Activated naive CD4-positive, alpha-beta T cell (primary cell): ENCODE measurements at places on chromosomes 12 and 14.

- no peak for DNase-seq
Measured at GRCh38 chr12:49776858-49777257, 35.5 kb downstream of the TMBIM6 start.

DNA sequence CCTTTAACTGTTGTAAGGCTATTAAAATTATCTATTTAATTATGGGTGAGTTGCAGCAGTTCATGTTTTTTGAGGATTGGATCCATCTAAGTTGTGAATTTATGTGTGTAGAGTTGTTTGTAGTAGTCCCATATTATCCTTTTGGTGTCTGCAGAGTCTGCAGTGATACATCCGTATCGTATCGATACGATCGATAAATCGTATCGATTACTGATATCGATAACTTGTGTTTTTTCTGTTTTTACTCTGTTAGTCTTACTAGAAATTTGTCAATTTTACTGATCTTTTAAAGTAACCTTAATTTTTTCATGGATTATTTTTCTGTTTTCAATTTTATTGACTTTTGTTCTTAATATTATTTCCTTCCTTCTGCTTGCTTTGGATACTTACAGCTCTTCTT is 462.5 kb upstream of the SOX5 start:
- DNase-seq: no peak

DNA sequence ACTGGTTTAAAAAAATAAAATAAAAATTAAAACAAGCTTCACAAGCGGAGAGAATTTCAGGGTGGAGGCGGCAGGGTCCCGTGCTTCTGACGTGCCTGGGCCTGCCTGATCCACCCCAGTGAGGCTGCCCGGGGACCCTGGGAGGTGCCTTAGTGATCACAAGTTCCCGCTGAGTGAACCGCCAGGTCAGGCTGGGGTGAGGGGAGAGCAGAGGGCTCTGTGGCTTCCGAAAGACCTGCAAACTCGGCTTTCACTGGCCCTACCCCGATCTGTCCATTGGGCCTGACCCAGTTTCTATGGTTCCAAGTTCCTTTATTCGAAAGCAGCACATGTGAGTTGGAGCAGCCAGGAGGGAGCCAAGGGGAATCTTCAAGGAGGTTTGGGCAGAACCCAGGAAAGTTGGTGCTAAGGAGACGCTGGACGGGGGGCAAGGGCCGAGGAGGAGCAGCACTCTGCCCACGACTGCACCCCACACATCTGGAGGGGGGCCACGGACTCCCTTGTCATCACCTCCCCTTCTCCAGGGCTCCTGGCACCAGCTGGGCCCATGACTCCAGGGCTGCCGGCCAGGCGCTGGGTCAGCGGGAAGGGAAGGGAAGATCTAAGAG is 12.9 kb downstream of the MMP14 start:
- DNase-seq: no peak

- no peak for DNase-seq
Measured at GRCh38 chr14:20468764-20469241, 403 bp upstream of the PNP start.

DNA sequence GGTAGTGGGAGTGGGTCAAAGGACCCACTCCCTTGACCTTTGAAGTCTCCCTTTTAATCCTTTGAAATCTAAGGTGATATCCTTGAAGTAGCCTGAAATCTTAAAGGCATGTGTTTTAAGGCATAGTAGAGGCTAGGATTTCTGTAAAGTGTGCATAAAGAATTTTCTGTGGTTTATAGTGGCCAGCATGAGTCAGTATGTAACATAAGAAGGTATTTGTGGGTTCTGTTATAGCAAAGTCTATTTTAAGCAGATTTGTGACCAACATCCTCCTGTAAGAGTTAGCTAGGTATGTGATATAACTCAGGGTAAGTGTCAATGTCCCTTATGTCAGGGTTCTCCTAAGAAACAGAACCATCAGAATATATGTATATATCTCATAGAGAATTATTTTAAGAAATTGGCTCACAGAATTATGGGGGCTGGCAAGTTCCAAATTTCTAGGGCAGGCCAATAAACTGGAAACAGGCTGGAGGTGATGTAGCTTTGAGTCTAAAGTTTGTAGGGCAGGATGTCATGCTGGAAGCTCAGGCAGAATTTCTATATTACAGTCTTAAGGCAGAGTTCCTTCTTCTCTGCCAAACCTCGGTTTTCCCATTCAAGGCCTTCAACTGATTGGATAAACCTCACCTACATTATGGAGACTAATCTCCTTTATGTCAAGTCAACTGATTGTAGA is 18.7 kb upstream of the EPYC start:
- DNase-seq: no peak

- DNase-seq: no peak
Measured at GRCh38 chr12:1339618-1340319, 254.6 kb downstream of the FBXL14 start.
